ENCODE measurements at places on chromosomes 4 and X.

- DNase-seq: no peak
These were observed 173.7 kb downstream of the AREG start for GRCh38 chr4:74618659-74619058.

GRCh38 chr4:1470816-1471442, 64.7 kb upstream of the NKX1-1 start:
- DNase-seq: no peak

DNA sequence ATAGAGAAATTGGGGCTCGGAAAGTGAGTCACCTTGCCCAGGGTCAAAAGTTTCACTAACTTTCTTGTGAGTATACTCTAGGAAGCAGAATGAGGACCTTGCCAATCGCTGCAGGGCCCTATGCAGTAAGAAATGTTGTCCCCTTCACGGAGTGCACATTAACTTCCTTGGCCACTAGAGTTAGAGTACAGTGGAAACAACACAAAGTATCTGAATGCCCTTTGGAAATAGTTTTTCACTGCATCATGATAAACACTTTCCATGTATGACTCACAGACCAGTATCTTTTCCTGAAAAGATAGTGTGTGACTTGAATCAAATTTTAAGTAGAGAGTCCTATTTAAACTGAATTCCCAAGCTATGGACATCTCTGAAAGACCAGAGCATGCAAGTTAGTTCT, 45.5 kb upstream of the STK26 start:
- DNase-seq: no peak

DNA sequence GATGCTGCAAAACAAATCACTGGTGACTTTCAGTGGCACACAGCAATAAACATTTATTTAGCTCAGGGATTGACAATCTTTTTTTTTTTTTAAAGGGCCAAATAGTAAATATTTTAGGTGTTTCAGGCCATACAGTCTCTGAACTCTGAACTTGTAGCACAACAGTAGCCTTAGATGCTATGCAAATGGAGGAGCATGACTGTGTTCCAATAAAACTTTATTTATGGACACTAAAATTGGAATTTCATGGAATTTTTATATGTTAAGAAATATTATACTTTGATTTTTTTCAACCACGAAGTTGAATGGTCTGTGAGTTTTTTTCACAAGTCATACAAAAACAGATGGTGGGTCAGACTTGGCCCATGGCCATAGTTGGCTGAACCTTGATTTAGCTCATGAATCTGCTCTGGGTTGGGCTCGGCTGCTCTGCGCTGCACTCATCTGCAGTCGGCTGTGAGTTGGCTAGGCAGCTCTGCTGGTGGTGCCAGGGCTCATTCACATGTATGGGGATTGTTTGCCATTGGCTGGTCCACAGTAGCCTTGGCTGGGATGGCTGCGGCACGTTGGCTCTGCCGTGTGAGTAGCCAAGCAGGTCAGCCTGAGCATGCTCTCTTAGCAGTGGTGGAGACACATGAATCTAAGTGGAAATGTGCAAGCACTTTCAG, 231.7 kb upstream of the PGRMC2 start:
- no peak for DNase-seq

GRCh38 chr4:183504930-183505610, at the start of gene ING2:
TSS of gene ING2 (plus strand) at chr4:183505058. CDS start at chr4:183505196, 138 bp downstream.
- DNase-seq: no peak
